ENCODE measurements at places on chromosomes 1 and 21.

DNA sequence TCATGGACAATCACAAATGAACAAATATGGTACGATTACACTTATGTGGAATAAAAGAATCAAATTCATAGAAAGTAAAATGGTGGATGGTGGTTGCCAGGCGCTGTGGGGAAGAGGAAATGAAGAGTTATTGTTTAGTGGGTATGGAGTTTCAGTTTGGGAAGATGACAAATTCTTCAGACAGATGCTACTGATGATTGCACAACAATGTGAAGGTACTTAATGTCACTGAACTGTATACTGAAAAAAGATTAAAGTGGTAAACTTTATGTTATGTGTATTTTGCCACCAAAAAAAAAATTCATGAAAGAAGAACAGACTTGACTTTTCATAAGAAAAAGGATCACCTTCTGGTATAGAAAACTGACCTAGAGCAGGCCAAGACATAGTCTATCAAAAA lies 745.6 kb upstream of the CXADR start:
- no peak for DNase-seq

GRCh38 chr1:236156512-236157208 lies 14.3 kb downstream of the GPR137B start:
- peak; percentile 23 for DNase-seq

- no peak for DNase-seq
These were observed 22.0 kb upstream of the BOLA1 start for GRCh38 chr1:149877211-149877946.

DNA sequence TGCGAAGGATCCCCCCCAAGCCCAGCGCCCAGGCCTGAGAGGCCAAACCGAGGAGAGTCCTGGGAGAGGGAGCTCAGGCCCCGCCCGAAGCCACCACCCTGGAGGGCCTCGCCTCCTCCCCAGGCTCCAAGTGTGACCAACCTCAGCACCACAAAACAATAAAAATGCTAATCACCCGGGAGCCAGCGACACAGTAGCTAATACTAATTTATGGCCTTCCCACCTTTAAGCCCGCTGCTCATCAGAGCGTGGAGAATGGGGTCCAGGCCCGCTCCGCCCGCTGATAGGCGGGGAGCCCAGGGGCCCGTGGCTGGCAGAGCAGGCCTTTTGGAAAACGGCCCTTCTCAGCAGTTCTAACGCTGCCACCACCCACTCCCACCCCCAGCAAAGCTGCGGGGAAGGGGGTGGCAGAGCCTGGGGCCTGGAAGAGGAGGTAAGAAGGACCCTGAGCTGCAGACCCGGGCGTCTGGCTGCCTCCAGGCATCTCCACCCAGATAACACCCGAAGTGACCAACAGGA lies 20.4 kb upstream of the TAS1R2 start:
- DNase-seq = no peak

- no peak for DNase-seq
These were observed 63.1 kb downstream of the TOR1AIP2 start for GRCh38 chr1:179814546-179814838.

- no peak for DNase-seq
These were observed 883 bp downstream of the LAMTOR2 start for GRCh38 chr1:156055281-156056048.

DNA sequence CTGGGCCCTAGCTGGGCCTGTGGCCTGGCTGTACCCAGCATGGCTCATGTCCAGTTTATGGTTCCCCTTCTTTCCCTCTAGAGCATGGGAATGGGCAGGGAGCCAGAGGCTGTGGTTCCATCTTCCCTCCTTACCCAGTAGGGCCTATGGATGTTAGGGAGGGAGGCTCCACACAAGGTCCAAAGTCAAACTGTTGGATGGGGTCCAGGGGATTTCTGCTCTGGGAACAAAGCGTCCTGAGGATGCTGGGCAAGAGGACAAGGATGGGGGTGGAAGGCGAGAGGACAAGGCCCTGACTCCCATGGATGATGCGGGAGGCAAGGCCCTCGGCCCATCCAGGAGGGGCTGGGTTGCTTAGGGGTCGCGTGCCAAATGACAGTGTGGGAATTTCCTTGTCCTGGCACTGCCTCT lies 17.3 kb downstream of the CSF1 start:
- DNase-seq = no peak

- no peak for DNase-seq
These were observed 44.4 kb downstream of the CACHD1 start for GRCh38 chr1:64514197-64514765.

- DNase-seq = no peak
These were observed 48.6 kb downstream of the HIVEP3 start for GRCh38 chr1:41870076-41870562.

DNA sequence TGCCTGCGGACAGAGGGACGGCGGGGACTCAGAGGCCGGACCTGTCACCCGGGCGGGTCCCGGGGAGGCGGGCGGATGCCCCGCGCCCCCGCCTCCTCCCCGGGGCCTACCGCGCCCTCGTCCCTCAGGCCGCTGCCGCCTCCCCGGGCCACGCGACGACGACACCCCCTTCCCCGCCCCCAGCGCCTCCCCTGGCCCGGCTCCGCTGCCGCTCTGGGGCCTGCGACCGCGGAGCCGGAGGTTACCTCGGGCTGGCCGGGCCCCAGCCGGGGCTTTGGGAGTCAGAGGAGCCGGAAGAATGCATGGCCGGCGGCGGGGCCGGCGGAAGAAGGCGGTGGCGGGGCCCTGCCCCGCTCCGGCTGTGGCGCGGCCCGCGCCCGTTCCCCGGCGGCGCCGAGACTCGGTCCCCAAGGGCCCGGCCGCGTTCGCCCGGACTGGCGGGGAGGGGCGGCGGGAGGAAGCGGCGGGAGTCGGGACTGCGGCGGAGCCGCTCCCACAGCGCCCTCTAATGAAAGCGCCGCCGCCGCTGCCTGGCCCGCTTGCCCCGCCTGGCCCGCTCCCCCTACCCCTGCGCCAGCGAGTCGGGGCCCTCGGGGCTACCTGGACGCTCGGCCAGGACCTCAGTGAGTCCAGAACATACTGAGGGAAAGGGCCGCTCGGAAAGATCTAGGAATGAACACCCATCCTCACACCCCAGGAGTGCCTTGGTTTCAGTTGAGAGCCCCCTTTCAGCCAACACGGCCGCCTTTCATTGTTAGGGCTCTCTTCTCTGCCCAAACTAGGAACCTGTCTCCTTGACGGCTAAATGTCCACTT lies at the start of gene LPGAT1:
TSS of gene LPGAT1 (minus strand) at position 436 of the 815 bp plus-strand sequence. CDS start 1,467 bp downstream, outside the sequence.
- peak; percentile 59 for DNase-seq

DNA sequence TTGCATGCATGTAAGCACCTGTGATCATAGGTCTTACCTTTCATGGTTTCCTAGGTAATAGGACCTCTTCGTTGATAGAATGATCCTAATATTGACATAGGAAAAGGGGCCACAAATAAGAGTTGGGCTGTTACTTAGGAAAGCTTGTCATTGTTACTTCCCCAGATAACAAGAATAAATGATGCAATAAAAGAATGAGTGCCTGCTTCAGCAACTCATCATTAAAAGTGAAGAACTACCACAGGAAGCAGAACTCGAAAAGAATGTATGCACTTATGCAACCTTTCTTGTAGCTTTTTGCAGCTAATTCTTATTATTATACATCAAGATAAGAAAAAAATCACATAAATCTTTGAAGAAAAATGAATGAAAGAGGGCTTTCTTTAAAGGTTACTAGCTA lies 548.6 kb downstream of the LTN1 start:
- no peak for DNase-seq

DNA sequence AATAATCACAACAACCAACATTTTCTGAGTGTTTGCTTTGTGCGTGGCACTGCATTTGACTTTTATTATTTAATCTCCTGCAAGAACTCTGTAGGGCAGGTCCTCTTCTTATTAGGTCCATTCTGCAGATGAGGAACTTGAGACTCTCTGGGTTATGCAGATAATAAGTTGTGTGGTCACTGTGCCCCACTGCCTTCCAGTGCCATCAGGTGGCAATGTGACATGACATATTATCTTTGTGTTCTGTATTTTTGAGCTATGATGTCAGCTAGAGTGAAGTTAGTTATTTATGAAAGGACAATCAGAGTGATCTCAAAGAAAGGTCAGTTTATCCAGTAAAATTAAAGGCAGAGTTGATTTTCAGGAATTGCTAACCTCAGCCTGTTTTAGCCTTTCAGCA lies 196.0 kb downstream of the FMN2 start:
- no peak for DNase-seq

GRCh38 chr1:19682257-19682656 lies 17.6 kb downstream of the HTR6 start:
- DNase-seq = no peak

GRCh38 chr1:67019600-67020136 lies 34.3 kb downstream of the SLC35D1 start:
- DNase-seq = no peak

- no peak for DNase-seq
These were observed 25.7 kb downstream of the ANGPTL7 start for GRCh38 chr1:11214698-11215380.

GRCh38 chr1:201457508-201457960 lies 11.5 kb downstream of the PHLDA3 start:
- no peak for DNase-seq

- no peak for DNase-seq
These were observed 121.1 kb downstream of the FOXD2 start for GRCh38 chr1:47558601-47559593.

DNA sequence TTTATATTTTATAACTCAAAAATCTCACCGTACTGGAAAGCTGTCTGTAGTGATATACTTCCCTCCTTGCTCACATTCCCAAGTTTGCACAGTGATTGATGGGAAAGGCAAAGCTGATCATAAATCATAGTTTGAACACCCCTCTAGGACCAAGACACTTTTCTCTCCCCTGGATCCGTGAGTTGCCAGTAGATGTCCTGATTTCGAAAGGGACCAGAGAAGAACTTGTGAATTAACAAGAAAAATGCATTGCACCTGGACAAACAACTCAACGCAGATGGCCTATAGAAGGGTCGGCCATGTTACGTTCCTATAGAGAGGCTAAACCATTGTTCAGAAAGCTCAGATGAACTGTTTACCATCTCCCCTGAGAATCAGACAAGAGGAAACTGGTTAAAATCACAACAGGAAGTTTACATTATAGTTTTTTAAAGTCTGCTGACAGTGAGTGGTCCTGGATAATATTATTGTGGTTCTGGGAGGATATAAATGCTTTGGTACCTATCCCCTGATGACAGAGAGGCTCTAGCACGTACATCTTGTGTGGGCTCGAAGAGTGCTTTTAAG lies 124.0 kb upstream of the SLC45A1 start:
- DNase-seq = no peak

DNA sequence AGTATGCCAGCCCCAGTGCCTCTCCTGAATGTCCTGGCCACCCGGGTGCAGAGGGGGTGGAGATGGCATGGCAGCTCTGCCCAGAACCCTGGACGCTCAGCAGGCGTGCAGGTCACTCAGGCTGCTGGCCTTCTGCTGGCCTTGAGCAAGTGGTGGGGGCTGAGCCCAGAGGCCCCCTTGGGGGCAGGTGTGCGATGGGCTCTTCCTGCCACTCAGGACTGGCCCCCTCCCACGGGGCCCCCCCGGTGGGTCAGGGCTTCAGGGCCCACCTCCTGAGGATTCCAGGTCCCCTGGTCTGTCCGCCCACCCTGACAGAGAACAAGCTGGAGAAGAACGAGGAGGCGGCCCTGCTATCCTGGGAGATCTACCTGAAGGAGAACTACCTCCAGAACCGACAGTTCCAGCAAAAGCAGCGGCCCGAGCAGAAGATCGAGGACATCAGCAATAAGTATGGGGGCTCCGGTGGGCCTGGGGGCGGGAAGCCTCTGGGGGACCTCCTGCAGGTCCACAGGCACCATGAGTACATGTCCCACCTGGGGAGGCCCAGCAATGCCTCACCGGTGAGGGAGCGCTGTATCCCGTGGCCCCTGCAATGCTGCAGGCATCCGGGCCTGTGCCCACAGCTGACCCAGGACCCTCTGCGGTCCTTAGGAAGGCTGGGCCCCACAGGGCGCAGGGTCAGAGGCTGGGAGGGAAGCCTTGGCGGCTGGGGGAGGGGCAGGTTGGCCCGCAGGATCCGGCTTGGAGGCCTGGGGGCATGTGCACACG lies 37.0 kb upstream of the LRRC3 start:
- DNase-seq = no peak

GRCh38 chr1:164608651-164609057 lies 49.7 kb downstream of the PBX1 start:
- DNase-seq = no peak

GRCh38 chr1:228430243-228430642 lies 13.6 kb upstream of the TRIM17 start:
- DNase-seq = no peak

DNA sequence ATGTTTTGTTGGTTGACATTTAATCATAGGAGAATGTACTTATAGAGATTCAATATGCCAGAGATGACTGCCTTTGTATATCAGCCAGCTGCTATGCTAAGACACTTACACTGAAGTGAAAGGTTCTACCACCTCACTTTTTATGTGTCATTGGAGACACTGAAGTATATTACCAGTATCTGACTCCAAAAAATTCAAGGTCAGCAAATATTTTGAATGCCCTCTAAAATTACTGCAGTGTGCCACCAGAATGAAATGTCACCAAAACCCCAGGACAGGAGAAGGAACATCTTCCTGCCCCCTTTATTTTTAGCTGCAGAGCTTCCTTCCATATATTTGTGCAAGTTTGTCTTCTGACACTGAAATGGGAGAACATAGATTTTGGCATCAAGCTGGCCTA lies 141.5 kb downstream of the LRRC40 start:
- no peak for DNase-seq

GRCh38 chr1:42922687-42923366 lies 35.8 kb downstream of the SLC2A1 start:
- peak; percentile 55 for DNase-seq

- no peak for DNase-seq
These were observed 26.4 kb downstream of the HSPG2 start for GRCh38 chr1:21910558-21911204.

DNA sequence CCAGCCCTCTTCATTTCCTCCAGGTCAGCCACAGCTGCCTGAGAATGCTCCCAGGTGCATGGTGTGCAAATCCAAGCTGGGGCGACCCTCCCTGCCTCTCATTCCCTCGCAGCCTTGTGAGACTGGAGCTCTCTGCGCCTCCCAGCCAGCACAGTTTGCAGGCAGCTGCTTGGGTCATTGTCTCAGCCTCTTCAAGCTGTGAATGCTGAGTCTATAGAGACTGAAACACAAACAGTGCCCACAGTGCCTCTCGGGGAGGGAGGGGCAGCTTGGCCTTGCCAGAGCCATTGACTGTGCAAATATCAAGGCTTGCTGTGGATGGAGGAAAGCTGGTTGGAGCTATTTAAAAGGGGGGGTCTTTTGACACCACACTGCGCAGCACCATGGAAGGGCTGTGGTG lies 10.6 kb downstream of the PLXNA2 start:
- no peak for DNase-seq

GRCh38 chr21:42959728-42960127 lies 14.6 kb upstream of the PKNOX1 start:
- DNase-seq = no peak

DNA sequence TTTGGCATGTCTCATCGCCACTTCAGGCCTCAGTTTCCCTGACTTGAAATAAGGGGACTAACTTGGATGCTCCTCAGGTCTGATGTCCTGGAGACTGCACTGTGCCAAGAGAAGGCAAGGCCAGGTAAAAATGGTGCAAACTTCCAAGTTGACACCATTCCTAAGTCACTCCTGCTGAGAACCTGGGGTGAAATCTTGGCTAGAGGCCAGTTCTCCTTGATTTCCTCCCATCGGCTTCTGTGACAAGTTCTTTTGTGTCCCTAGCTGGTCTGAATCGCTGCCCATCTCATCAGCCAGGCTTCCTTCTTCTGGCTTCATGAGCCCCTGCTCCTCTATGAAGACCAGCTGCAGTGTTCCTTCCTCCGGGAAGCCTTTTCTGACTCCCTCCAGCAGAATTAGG lies 48.6 kb upstream of the ID3 start:
- DNase-seq = no peak

Measured in activated T-cell treated with anti-CD3 and anti-CD28 coated beads for 24 hours (primary cell).